ENCODE measurements at places on chromosomes 3 and 15.

GRCh38 chr15:35540885-35541284 lies 5.1 kb downstream of the DPH6 start:
- no peak for DNase-seq

- no peak for DNase-seq
These were observed 53.1 kb downstream of the TRANK1 start for GRCh38 chr3:36891701-36892160.

DNA sequence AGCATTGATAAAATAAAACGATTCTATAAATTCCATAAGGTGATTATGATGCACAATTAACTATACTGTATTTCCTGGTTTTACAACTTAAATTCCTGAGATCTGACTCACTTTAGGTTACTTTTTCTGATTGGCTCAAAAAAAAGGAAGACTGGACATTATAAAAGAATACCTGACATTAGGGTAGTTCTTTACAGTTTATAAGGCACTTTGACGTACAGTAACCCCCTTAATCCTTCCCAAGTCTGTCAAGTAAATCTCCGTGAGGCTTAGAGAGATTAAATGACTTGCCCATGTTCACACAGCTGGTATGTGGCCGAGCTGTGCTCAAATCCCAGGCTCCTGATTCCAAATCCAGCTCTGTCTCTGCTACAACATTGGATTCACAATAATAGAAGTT lies 1.0 kb upstream of the SLTM start:
- DNase-seq, result no peak

DNA sequence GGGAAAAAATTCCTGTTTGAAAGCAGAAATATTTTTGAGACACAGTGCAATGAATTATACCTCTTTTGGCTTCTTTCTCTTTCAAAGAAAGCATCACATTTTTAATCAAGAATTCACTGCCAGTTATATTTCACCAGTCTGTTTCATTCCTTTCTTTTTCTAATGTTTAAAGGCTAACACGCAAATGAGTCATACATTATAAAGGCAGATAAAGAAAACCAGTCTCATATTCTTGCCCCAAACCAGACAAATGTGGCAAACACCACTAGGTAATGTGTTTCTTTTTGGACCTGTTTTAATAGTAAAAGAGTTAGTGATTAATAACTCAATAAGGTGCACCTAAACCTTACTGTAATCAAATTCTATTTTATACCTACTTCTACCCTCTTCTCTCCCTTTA lies 83.8 kb downstream of the PLOD2 start:
- DNase-seq, result no peak

DNA sequence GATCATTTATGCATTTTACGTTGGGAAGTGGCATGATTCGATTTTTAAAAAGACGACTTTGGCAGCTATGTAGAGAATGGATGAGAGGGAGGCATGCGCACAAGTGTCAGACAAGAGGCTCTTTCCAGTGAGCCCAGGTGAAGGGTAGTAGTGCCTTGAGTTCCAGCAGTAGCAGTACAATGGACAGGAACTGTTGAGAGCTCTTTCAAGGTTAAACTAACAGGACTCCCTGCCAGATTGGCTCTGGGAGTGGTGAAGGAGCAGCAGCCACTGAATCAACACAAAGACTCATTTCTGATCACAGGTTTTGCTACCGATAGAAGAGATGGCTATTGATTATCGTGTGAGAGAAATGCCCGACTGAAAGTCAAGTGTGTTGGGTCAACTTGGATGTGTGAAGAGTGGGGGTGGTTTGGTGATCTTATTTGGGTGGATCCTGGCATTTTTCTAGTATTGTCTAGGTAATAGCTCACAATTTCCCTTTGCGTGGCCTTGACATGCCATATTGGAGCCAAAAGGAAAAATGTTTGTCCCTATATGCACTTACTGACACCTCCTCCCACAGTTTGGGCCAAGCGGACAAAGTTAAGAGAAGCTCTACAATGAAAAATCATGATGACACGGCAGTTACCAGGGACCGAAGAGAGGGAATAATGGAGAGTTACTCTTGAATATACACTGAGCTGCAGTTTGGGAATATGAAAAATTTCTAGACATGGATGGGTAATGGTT lies 81.6 kb upstream of the MDFIC2 start:
- DNase-seq, result no peak

- no peak for DNase-seq
These were observed 8.8 kb upstream of the MINDY2 start for GRCh38 chr15:58762285-58762684.

DNA sequence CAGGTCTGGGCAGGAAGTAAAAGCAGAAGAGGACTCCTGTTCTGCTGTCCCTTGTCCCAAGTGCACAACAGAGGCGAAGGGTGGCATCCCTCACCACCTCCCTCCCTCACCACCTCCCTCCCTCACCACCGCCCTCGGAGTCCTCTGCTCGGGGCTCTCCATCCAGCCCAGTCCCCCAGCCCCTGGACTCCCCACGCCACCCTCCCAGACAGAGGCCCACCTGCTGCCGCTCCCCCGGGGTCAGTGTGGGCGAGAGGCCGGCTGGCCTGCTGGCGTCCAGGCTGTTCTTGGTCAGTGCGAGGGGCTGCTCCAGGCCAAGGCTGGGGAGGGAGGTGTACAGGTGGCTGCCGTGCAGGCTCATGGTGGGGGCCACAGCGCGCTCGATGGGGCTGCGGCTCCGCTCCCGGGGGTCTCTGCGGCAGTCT lies 79.1 kb downstream of the VGLL4 start:
- DNase-seq, result no peak

Data from activated T-cell treated with anti-CD3 and anti-CD28 coated beads, Interleukin-2, amount 50 U/mL, for 4 hours (primary cell).